MCF 10A (cell line): ENCODE measurements at places on chromosomes 5 and 9. TPM values are rescaled to one million over a fixed set of nuclear protein-coding genes. Genes with fewer than 3 reads are reported as not detected.
A peak's percentile ranks its signal among the peaks of the same experiment; 100 is the strongest.

DNA sequence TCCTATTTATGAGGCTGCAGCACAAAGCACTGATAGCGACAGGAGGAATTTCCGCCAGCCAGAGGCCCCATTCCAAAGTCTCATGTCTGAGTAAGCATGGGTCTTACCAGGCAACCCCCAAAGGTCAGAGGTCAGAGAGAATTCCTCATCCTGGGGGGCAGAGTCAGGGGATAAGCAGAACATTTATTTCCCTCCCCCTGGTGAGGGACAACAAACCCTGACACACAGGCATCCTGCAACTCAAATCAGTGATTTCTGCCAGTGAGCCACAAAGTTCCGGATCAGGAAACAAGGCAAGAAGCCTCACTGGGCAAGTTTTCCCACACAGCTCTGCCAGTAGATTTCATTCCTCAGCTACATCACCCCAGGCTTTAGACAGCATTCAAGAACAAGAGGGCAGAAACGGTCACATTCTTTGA, 37.0 kb downstream of the ADAMTS12 start:
- no peak overlapping the region for H3K4me3 ChIP-seq
- no peaks in the 10 kb centered on the region for H3K4me1 ChIP-seq
- H3K27ac ChIP-seq = no peak overlapping the region
- peaks cover 11% of the 10 kb centered on the region for H3K27me3 ChIP-seq
- H3K36me3 ChIP-seq = no peaks in the 10 kb centered on the region

GRCh38 chr5:66122379-66123034, 21.6 kb upstream of the SREK1 start:
- no peak overlapping the region for H3K27ac ChIP-seq
- no peaks in the 10 kb centered on the region for H3K27me3 ChIP-seq
- peaks cover 6% of the 10 kb centered on the region for H3K4me1 ChIP-seq
- DNase-seq = peak; percentile 42

C7 gene
- not detected in 2 replicates for total RNA-seq

- no peaks in the 10 kb centered on the region for H3K27me3 ChIP-seq
- peak overlapping the region; percentile 33 for H3K27ac ChIP-seq
- no peak for DNase-seq
- H3K4me3 ChIP-seq = no peak overlapping the region
- H3K4me1 ChIP-seq = no peaks in the 10 kb centered on the region
Measured at GRCh38 chr5:15983392-15983791, 196.2 kb downstream of the MARCHF11 start.

- peaks cover 21% of the 10 kb centered on the region for H3K36me3 ChIP-seq
- peaks cover 8% of the 10 kb centered on the region for H3K4me1 ChIP-seq
- H3K27ac ChIP-seq = no peak overlapping the region
Measured at GRCh38 chr9:128654481-128654880, 2.2 kb downstream of the DYNC2I2 start.

DNA sequence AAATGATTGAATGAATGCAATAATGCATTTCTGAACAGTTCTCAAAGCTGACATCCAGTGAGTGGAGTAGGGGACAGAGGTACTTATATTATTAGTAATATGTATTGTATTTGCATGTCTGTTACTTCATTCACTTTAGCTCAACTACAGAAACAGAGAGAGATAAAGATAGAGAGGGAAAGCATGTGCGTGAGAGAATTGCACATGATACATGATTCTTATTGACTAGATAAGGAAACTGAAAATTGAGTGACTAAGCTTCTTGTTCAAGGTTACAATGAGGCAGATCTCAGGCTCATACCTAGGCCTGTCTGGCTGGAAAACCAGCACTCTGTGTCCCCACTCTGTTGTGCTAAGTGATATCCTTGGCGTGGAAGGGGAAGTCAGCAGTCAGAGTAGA, 337.7 kb upstream of the KLF4 start:
- H3K36me3 ChIP-seq = no peaks in the 10 kb centered on the region
- no peaks in the 10 kb centered on the region for H3K4me1 ChIP-seq
- H3K27ac ChIP-seq = no peak overlapping the region

GRCh38 chr5:166365164-166365563, 1926.3 kb upstream of the WWC1 start:
- no peaks in the 10 kb centered on the region for H3K27me3 ChIP-seq
- no peaks in the 10 kb centered on the region for H3K36me3 ChIP-seq
- no peak overlapping the region for H3K4me3 ChIP-seq

TEX48 gene
- not detected in 2 replicates for total RNA-seq

PHF24 gene
- total RNA-seq = not detected in 2 replicates

ABCA2 gene
- total RNA-seq = 20.0 and 21.7 TPM in 2 replicates

GRCh38 chr5:1727571-1727970, 72.1 kb downstream of the MRPL36 start:
- H3K36me3 ChIP-seq = no peaks in the 10 kb centered on the region
- H3K27me3 ChIP-seq = peaks cover 15% of the 10 kb centered on the region
- H3K27ac ChIP-seq = no peak overlapping the region
- no peak for DNase-seq
- no peaks in the 10 kb centered on the region for H3K4me1 ChIP-seq

- no peaks in the 10 kb centered on the region for H3K27me3 ChIP-seq
- no peaks in the 10 kb centered on the region for H3K4me1 ChIP-seq
- H3K4me3 ChIP-seq = no peak overlapping the region
- no peak overlapping the region for H3K27ac ChIP-seq
Measured at GRCh38 chr5:39441838-39442237, 17.1 kb upstream of the DAB2 start.

- peak overlapping the region; percentile 84 for H3K27ac ChIP-seq
- no peaks in the 10 kb centered on the region for H3K27me3 ChIP-seq
- no peaks in the 10 kb centered on the region for H3K36me3 ChIP-seq
- H3K4me1 ChIP-seq = peaks cover 7% of the 10 kb centered on the region
- peak; percentile 49 for DNase-seq
Measured at GRCh38 chr5:141084487-141084989, 9.9 kb upstream of the PCDHB2 start.

NAIP gene
- total RNA-seq = 4.0 and 4.1 TPM in 2 replicates

DNA sequence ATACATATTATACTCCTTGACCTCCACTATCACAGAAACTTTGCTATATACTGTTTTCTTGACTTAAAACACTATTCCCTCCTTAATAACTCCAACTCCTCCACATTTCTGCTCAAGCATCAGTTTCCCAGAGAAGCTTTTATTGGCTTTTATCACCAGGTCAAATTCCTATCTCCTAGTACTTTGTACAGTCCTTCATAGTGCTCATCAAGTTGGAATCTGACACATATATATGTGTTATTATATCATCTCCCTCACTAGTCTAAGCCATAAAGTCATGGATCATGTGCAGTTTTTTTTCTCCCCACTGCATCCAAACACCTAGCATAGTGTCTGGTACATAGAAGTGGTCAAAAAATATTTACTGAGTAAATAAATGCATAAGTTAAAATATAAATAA, 59.1 kb downstream of the BHMT start:
- H3K27me3 ChIP-seq = no peaks in the 10 kb centered on the region
- H3K27ac ChIP-seq = no peak overlapping the region
- H3K4me1 ChIP-seq = no peaks in the 10 kb centered on the region
- no peaks in the 10 kb centered on the region for H3K36me3 ChIP-seq
- DNase-seq = no peak

DNA sequence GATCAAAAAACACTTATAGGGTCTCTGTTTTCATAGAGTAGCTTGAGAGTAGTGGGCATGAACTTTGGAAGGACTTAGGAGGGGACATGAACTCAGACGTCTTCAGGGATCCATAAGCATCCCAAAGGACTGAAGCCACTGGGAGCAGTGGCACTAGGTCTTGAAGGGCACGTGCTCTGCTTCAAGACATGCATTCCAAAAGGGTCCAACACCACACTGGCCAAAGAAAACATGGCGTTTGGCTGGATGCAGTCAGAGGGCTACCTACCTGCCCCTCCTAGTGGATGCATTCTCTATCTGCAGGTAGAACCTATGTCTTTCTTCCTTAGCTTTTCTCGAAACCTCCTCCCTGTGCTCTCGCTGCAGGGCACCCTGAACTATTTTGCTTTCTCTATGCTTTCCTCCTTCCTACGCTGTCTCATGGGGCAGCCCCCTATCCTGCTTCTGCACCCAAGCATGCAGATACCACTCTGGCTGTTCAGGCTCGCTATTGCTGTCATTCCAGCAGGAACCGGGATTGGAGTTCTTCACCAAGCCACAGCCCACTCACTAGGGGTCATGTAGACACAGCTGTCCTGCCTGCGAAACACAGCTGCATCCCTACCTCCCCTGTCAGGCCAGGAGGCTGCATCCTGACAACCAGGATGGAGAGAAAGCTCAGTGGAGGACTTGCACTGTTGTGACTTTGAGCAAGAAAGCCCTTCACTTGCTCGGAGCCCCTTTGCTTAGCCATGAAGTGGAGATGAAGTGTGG, 11.9 kb downstream of the FAM240B start:
- no peaks in the 10 kb centered on the region for H3K36me3 ChIP-seq
- no peak overlapping the region for H3K27ac ChIP-seq
- no peak overlapping the region for H3K4me3 ChIP-seq
- peak; percentile 36 for DNase-seq

CHSY3 gene
- 0.82 and 1.2 TPM in 2 replicates for total RNA-seq

DNA sequence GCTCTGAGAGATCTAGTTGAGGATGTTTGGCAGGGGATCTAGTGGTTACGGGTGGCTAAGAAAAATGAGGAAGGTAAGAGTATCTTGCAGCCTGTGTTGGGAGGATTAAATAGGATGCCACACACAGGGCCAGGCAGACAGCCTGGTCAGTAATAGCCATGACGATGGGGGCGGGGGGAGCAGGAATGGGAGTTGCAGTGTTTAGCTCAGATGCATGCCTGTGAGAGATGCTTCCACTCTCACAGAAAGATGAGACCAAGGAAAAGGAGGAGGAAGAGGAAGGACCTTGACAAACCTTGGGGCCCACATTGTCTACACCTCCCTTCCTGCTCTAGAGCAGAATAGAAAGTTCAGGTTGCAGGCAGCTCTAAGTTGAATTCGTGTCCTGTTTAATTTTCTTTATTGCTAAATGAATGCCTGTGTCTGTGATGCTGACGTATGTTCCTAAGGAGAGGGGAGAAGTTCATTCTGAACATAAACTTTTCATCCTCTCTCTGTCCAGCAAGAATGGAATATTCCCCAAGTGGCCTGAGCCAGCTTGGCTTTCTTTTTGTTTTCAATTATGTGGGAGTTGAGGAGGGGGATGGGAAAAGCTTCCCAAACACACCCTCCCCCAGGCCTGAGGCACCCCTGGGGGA, 28.7 kb downstream of the TGFBI start:
- H3K4me3 ChIP-seq = no peak overlapping the region
- no peaks in the 10 kb centered on the region for H3K27me3 ChIP-seq
- peak overlapping the region; percentile 52 for H3K27ac ChIP-seq
- H3K36me3 ChIP-seq = peaks cover 100% of the 10 kb centered on the region
- no peak for DNase-seq

GRCh38 chr9:121816845-121817450, 165.5 kb downstream of the DAB2IP start:
- DNase-seq = no peak
- H3K4me3 ChIP-seq = no peak overlapping the region
- no peaks in the 10 kb centered on the region for H3K27me3 ChIP-seq
- H3K27ac ChIP-seq = no peak overlapping the region
- H3K4me1 ChIP-seq = no peaks in the 10 kb centered on the region
- H3K36me3 ChIP-seq = no peaks in the 10 kb centered on the region

GRCh38 chr9:110308633-110309038, 29.0 kb downstream of the TXNDC8 start:
- DNase-seq = no peak
- H3K27me3 ChIP-seq = no peaks in the 10 kb centered on the region
- H3K27ac ChIP-seq = no peak overlapping the region
- no peak overlapping the region for H3K4me3 ChIP-seq
- H3K4me1 ChIP-seq = no peaks in the 10 kb centered on the region

DNA sequence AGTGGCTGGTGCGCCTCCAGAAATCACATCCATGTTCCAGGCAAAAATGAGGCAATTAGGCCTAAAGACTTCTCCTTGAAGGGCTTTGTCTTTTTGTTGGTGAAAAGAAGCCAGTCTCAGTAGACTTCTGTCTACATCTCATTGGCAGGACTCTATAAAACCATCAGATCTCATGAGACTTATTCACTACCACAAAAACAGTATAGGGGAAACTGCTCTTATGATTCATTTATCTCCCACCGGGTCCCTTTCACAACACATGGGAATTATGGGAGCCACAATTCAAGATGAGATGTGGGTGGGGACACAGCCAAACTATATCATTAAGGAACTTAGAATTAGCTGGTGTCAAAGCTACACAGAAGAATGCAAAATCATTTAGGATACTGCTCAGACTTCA, 77.7 kb upstream of the SNX2 start:
- H3K27me3 ChIP-seq = no peaks in the 10 kb centered on the region
- H3K4me3 ChIP-seq = no peak overlapping the region
- no peak overlapping the region for H3K27ac ChIP-seq
- no peaks in the 10 kb centered on the region for H3K36me3 ChIP-seq
- H3K4me1 ChIP-seq = no peaks in the 10 kb centered on the region

DNA sequence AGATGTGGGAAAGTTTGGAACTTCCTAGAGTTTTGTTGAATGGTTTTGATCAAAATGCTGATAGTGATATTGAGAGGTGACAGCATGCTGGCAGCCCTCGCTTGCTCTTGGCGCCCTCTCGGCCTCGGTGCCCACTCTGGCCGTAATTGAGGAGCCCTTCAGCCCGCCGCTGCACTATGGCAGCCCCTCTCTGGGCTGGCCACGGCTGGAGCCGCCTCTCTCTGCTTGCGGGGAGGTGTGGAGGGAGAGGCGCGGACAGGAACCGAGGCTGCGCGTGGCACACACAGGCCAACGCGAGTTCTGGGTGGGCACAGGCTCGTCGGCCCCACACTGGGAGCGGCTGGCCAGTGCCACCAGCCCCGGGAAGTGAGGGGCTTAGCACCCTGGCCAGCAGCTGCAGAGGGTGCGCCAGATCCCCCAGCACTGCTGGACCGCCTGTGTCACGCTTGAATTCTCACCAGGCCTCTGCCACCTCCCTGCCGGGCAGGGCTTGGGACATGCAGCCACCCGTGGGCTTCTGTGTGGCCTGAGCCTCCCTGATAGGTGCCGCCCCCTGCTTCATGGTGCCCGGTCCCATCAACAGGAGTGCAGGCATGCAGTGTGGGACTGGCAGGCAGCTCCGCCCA, 488.5 kb downstream of the CYLC2 start:
- no peak overlapping the region for H3K27ac ChIP-seq
- no peak overlapping the region for H3K4me3 ChIP-seq
- DNase-seq = no peak
- no peaks in the 10 kb centered on the region for H3K27me3 ChIP-seq
- no peaks in the 10 kb centered on the region for H3K36me3 ChIP-seq

GRCh38 chr9:138078846-138079245, 201.3 kb downstream of the CACNA1B start:
- H3K4me1 ChIP-seq = no peaks in the 10 kb centered on the region
- no peak for DNase-seq
- H3K27me3 ChIP-seq = no peaks in the 10 kb centered on the region
- H3K36me3 ChIP-seq = no peaks in the 10 kb centered on the region
- no peak overlapping the region for H3K4me3 ChIP-seq

FAM221B gene
- not detected in 2 replicates for total RNA-seq

GRCh38 chr5:78671609-78672008, 23.0 kb upstream of the LHFPL2 start:
- no peaks in the 10 kb centered on the region for H3K27me3 ChIP-seq
- H3K36me3 ChIP-seq = peaks cover 4% of the 10 kb centered on the region
- H3K4me3 ChIP-seq = no peak overlapping the region
- no peak for DNase-seq
- peak overlapping the region; percentile 37 for H3K27ac ChIP-seq

ACOT12 gene
- not detected in 2 replicates for total RNA-seq

IFNB1 gene
- not detected in 2 replicates for total RNA-seq

PAEP gene
- total RNA-seq = not detected in 2 replicates

CAMK4 gene
- total RNA-seq = 0.21 and 0.39 TPM in 2 replicates

GRCh38 chr9:114662081-114662989, 4.7 kb upstream of the TEX53 start:
- peaks cover 6% of the 10 kb centered on the region for H3K36me3 ChIP-seq
- DNase-seq = peak; percentile 64
- H3K4me1 ChIP-seq = peaks cover 8% of the 10 kb centered on the region
- H3K27me3 ChIP-seq = no peaks in the 10 kb centered on the region
- no peak overlapping the region for H3K27ac ChIP-seq
